ENCODE measurements at places on chromosomes 12 and 14.

DNA sequence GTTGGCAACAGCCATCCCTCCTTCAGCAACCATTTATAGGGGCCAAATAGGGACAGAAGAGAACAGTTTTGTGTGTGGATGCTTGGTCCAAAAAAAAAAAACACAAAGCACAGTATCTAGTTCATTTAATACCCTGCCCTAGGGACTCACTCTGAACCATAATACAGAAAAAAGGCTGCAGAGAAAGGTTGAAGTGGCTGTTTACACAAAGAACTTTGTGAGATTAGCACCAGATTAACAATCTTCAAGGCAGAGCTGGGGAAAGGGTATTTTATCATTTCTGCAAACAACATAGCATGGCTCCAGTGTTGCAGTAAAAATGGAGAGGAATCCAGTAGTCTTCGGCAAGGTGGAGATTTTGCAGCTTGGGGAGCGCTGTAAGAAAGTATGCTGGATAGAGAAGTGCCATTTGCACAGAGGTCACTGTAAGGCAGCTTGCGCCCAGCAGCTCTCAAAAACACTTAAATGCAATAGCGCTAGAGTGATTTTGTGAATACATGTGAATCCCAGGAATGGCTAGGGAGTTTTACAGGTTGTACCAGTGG is 124.2 kb upstream of the PLEKHA5 start:
- DNase-seq: no peak

DNA sequence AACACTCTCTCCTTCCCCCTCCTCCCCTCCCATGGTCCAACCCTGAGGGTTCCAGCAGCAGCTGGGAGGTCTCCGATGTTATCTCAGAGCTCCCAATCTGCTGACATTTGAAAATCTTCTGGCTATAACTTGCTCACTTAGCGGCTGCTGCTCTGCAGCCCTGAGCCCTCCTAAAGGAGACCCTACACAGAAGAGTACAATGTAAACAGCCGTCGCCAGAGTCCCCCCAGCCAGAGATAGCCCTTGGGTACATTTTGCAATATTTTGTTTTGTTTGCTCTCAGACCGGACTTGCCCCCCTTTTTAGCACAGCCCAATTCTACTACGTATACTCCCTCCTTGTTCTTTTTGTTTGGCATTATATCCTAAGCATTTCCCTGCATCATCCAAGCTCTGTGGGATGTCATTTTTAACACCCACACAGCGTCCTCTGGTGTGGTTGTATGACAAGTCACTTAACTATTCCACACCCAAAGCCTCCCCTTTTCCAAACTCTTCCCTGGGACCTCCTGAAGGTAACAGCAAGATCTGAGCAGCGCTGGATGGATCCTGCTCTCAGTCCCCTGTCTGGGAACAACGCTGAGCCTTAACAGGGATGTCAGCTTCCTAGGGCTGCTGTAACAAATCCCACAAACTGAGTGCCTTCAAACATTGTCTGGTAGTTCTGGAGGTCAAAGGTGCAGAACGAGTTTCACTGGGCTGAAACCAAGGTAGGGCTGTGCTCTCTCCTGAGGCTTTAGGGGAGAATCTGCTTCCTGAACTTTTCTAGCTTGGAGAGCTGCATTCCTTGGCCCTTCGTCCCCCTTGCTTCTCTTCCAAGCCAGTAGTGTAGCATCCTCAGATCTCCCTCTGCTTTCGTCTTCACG is 25.3 kb upstream of the TCL1B start:
- no peak for DNase-seq

DNA sequence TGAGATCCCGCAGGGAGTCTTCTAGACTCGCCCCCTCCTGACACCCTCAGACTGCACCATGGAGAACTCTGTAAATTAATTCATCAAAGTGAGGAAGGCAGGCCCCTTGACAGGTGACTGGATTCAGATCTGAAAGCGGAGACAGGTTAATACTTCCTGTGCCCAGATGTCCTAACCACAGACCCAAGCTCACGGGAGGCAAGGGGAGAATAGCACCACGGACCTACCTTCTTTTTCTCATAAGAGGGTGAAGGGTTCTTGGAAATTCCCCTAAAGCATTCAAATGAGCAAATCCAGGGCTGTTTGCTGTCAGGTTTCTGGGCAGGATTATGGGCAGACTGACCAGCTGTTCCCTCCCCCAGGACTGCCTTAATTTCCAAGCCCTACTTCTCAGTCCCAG is 170.0 kb downstream of the ZFP36L1 start:
- DNase-seq: no peak

DNA sequence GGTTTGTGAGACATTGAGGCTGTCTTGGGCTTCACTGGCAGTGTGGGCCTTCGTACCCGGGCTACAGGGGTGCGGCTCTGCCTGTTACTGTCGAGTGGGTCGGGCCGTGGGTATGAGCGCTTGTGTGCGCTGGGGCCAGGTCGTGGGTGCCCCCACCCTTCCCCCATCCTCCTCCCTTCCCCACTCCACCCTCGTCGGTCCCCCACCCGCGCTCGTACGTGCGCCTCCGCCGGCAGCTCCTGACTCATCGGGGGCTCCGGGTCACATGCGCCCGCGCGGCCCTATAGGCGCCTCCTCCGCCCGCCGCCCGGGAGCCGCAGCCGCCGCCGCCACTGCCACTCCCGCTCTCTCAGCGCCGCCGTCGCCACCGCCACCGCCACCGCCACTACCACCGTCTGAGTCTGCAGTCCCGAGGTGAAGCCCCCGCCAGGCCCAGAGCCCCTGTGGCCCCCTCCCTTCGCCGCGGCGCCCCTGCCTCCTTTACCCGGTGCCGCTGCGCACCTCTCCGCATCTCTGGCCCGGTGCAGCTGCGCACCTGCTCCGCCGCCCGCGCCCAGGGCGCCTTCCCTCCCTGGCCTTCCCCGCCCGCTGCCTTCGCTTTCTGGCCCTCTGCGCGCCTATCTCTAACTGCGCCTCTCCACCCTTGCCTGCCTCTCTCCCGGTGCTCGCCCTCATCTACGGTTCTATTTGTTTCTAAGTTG is at the start of gene ENO2:
ENO2 (plus strand) TSS at position 335 of the 701 bp plus-strand sequence. CDS start 1,253 bp downstream, outside the sequence.
- peak; percentile 69 for DNase-seq
